Cortex of kidney (tissue), 1 donor: ENCODE measurements at places on chromosomes 7 and 10.

GRCh38 chr7:17095931-17096330 lies 202.5 kb upstream of the AHR start:
- no peak for DNase-seq

- DNase-seq = no peak
Observed at GRCh38 chr7:95531605-95532219, 46.0 kb downstream of the ASB4 start.

GRCh38 chr7:96707901-96708774 lies 1.5 kb downstream of the SEM1 start:
- DNase-seq = no peak

DNA sequence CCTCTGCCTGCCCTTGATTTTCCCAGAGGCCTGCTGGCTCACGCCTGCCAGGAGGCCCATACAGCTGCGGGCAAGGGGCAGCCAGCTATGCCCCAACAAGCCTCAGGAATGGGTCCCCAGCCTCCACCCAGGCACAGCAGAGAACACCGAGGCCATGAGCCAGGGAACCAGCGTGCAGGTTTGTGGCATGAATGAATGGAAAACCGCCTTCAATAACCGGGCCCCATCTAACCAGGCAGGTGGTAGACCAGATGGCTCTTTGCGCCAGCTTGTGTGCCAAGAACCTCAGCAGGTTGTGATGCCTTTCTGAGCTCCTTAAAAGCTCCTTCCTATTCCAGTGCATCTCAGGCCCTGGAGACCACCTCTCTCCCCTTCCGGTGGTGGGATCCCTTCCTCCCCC lies 50.2 kb downstream of the ELFN1 start:
- DNase-seq = no peak

DNA sequence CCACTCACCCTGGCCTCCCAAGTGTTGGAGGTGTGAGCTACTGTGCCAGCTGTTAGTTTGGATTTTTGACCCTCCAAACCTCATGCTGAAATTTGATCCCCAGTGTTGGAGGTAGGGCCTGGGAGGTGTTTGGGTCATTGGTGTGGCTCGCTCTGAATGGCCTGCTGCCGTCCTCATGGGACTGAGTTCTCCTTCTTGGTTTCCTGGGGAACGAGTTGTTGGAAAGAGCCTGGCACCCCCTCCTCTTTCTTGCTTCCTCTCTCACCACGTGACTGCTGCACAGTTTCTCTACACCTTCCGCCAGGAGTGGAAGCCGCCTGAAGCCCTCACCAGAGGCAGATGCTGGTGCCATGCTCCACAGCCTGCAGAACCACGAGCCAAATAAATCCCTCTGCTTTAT lies 253.5 kb downstream of the PHTF2 start:
- DNase-seq = no peak

DNA sequence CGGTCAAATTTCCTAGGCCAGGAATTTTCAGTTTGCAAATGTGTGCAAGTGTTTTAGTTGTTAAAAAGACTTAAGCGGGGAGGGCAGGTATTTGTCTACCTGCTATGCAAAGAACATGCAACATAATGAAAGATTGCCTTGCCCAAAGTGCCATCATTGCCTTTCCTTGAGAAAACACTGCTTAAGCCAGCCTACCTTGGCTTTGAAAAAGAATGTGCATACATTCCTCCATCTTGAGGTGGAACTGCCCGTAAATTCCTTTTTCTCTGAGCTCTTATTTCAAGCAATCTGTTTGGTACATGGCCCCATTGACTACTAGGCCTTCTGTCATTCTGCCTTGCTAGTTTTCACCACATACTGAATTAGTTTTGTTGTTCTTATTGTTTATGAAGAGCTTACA lies 29.3 kb downstream of the BZW2 start:
- DNase-seq = no peak

- no peak for DNase-seq
Observed at GRCh38 chr10:50990568-50991455, 83.5 kb upstream of the PRKG1 start.

GRCh38 chr10:6778992-6779701 lies 199.1 kb upstream of the PRKCQ start:
- DNase-seq = no peak

GRCh38 chr10:26697163-26697921 lies at the start of gene PDSS1:
PDSS1 (plus strand) TSS chr10:26697701; CDS start chr10:26697712, 11 bp downstream.
- DNase-seq = no peak

DNA sequence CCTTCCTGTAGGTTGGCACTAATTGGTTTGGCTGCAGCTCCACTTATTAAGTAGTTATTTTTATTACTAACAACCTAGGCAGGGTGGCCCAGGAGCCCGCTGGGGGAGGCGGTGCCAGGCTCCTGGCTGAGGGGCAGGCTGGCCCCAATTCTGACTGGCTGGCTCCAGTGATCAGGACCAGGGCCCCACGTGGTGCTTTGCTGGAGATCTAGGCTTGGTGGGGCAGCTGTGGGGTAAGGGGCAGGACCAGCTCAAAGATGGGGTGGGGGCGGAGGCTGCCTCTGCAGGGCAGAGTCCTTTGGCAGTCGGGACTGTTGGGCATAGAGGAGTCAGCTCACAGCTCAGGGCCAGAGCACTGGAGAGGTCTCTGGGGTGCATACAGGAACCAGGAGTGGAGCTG lies 2.4 kb downstream of the ASL start:
- DNase-seq = no peak

- no peak for DNase-seq
Observed at GRCh38 chr10:27383595-27384542, 120.2 kb upstream of the RAB18 start.

DNA sequence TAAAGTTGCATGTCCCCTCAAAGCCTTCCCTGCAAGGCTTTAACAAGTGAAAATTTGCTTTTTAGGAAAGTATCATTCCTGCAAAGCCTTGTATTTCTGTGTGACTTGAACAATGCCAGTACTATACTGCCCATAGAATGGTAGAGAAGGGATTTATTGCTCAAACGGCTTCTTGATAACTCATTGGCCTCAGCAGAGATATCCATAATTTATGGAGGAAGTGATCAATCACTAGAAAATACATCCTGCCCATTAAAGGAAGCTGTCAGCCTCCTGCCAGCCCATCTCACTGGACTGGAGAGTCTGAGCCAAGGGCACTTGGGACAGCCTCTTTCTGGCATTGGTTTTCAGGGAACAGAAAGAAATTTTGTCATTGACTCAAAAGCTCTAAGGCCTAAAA lies 152.6 kb downstream of the XPNPEP1 start:
- DNase-seq = no peak

GRCh38 chr10:125294109-125294508 lies 133.7 kb upstream of the CTBP2 start:
- DNase-seq = no peak

GRCh38 chr10:88500656-88501055 lies 82.5 kb downstream of the RNLS start:
- no peak for DNase-seq

DNA sequence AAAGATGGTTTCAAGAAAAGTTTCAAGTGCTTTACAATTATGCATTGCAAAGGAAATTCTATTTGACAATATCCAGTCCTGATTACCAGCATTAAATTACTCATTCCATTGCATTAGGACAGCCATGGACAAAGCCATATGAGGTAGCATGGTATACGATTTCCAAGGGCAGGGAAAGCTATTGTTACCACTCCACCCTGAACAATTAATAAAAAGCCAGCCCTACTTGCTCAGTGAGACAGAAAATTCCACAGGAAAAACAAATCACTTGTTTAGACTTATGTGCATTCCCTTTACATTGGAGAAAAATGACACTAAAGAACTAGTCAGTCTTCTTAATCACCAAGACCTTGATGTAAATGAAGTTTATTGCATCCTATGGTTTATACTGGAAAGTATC lies 5.6 kb downstream of the CD36 start:
- no peak for DNase-seq

DNA sequence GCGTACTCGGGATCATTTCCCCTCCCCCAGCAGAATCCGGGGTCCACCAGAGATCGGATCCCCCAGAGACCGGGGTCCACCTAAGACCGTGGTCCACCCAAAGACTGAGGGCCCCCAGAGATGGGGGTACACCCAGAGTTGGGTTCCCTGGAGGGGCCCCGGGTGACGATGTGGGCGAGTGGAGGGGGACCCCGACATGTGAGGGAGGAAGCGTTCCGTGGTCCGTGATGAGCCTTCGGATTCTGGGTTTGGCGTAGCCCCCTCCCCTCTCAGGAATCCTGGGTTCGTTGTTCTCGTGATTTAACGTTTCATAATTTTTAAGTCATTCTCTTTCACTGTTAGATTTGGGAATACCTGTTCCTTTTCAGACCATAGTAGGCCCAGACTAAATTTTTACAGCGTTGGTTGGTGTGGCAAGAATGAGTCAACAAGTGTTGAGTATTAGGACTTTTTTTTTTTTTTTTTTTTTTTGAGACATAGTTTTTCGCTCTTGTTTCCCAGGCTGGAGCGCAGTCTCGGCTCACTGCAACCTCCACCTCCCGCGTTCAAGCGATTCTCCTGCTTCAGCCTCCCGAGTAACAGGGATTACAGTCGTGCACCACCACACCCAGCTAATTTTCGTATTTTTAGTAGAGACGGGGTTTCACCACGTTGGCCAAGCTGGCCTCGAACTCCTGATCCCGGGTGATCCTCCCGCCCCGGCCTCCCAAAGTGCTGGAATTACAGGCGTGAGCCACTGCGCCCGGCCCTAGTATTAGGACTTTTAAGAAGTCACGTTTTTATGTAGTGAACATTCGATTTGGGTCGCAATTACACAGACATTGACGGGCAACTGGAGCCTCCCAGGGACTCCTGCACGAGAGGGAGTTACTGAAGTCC lies 672 bp downstream of the GTPBP4 start:
- no peak for DNase-seq

- no peak for DNase-seq
Observed at GRCh38 chr7:25583621-25584020, 355.3 kb upstream of the NPVF start.

GRCh38 chr7:116588641-116589594 lies 64.1 kb downstream of the CAV1 start:
- DNase-seq = no peak

- no peak for DNase-seq
Observed at GRCh38 chr10:25934621-25935139, 651 bp downstream of the MYO3A start.

GRCh38 chr10:92719991-92720830 lies 30.5 kb downstream of the HHEX start:
- no peak for DNase-seq

DNA sequence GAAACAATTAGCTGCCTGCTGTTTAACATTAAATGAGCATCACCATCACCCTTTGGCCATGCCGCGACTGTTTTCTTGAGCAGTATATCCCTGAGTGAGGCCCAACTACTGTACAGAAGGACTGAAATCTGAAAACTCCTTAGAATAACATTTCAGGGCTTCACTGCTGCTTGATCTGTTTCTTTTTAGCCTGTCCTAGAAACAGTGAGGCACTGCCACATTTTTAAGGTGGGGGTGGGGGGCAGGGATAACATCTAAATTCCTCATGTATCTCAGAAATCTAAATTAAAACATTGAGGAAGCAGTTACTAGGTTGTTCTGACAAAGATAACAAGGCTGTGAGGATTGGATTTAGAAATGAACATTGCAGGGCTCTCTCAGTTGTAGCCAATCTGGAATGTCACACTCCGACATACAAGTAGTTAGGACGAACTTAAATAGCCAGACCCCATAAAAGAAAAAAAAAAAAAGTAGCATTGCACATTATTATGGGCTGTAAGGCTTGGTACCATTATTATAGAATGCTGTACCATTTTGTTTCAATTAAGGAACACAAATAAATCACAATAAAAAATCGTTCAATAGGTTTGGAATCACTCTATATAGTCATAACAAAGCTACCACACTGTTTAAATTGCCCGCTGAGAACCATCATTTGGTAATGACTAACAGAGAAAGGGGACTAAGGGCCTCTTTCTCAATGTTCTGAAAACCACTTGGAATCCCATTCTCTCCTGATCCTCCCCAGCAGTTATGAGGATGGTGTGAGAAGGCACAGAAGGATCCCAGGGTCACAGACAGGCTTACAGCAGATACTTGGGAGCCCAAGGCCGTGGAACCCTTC lies 256.1 kb downstream of the INHBA start:
- no peak for DNase-seq

GRCh38 chr10:73899423-73899822 lies 11.5 kb upstream of the PLAU start:
- no peak for DNase-seq

- DNase-seq = no peak
Observed at GRCh38 chr7:64877714-64878610, 25.1 kb upstream of the ZNF273 start.

- DNase-seq = no peak
Observed at GRCh38 chr7:135253851-135254771, 20.5 kb downstream of the STRA8 start.

DNA sequence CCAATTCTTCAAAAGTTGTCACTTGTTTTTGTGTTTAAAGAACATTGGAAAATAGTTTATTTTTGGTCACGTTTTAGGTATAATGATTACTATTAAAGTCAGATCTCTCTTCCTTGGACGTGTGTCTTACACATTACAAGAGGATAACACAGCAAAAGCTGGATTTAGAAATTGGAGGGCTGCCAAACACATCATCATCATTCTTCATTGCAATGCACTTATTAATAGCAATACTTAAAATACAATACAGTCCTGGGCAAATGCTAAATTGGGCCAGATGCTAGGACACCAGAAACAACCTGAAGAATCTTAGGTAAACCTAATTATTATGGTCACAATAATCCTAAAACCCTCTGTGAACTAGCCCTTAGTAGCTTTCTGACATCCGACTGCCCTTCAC lies 303.6 kb downstream of the DGKB start:
- DNase-seq = no peak

GRCh38 chr10:70715853-70716795 lies 43.8 kb downstream of the ADAMTS14 start:
- no peak for DNase-seq

GRCh38 chr7:3146571-3147226 lies 103.0 kb upstream of the CARD11 start:
- DNase-seq = no peak

DNA sequence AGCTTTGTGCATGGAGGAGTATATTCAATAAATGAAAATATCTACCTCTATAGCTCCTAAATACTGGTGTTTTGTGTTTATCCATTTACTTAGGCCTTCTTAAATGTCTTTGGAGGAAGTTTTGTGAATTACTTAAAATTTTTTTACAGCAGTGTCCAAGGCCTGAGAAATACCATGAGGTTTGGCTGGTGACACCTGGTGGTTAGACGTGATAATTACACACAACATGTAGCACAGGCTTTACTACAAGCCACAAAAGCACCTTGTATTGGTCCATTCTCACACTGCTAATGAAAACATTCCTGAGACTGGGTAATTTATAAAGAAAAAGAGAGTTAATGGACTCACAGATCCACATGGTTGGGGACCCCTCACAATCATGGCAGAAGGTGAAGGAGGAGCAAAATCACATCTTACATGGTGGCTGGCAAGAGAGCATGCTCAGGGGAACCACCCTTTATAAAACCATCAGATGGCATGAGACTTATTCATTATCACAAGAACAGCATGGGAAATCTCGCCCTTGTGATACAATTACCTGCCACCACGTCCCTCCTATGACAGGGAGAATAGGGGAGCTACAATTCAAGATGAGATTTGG lies 20.6 kb downstream of the HYAL4 start:
- no peak for DNase-seq

DNA sequence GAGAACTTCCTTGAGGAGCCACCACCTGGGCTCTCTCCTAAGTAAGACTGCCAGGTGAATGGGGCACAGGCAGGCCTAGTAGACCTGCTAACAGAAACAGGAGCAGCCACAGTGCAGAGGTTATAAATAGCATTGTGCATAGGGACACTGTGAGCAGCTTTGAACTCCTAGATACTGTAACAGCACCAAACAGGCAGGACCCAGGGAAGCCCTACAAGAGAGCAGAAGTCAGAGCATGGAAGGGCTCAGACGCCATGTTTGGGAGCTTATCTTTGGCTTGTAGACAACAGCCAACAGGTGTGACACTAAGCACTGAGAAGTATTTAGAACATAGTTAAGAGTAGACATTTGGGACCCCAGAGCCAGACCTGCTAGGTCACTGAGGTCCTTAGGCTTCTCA lies 14.5 kb downstream of the XRCC2 start:
- no peak for DNase-seq
